Epithelial cell of esophagus (primary cell): ENCODE measurements at places on chromosomes 6 and 20.

- no peak for DNase-seq
Measured at GRCh38 chr6:132505158-132505557, 7.8 kb downstream of the STX7 start.

DNA sequence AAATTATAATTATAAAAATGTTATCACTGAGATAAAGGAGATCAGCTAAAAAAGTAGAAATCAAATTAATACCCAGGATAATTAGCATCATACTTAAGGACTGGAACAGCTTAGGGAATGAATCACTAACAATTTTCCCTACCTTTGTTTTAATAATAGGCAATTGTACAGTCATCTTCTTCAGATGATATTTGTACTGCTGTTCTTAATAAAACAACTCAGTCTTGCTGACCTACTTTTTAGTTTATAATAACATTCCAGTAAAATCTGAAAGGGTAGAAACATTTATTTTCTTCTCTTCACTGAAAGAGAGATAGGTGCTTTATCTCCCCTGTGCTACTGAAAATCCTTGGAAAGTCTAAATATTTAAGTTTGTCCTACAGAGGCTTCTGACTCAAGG is 271.2 kb upstream of the THEMIS start:
- DNase-seq = no peak

DNA sequence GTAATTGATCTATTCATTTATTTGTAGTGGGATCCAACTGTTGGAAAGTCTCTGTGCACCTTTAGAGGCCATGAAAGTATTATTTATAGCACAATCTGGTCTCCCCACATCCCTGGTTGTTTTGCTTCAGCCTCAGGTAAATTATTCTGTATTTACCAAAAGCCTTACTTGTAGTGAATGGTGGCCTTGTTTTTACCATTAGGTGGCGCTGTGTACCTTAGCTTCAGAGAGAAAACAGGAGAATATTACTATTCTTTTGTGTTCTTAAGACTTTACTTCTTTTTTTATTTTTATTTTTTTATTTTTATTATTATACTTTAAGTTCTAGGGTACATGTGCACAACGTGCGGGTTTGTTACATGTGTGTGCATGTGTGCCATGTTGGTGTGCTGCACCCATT is 23.7 kb downstream of the PEX7 start:
- peak; percentile 75 for DNase-seq

DNA sequence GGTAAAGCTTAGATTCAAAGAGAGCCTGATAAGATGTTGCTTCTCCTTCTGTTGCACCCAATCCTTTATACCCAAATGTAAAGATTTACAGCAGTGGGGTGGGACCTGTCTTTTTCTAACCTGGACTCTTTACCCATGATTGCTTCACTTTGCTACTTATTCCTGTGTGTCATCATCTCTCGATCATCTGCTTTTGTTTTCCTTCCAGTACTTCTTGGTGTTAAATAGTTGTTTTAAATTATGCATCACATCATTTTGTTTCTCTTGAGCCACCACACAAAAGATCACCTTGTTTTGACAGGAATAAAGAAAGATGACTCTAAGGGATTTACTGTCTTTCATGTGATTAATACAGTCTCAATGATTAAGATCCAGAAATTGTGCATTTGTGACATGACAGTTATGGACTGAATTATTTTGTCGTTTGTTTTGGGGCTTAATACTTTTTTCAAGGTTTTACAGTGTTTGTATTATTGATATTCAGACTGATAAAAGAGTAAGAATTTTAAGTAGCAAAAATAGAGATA is 123.1 kb downstream of the CDKAL1 start:
- peak; percentile 59 for DNase-seq

- no peak for DNase-seq
Measured at GRCh38 chr6:134266776-134267175, 51.1 kb downstream of the SGK1 start.

DNA sequence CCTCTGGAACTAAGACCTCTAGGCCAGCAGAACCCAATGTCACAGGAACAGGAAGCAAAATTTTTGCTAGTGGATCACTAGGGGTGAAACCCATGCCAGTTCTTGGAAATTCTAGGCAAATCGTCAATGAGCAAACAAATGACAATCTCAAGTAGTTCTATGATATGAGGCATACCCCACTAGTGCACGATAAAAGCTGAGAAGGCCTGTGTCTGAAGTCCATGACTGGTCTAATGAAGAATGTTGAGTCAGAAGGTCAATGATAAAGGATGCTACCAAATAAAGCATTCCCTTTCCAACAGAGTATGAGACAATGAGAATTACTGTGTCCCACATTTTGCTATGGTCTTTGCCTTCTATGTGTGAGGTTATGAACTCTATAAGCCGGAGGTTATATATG is 149.4 kb upstream of the NOX3 start:
- DNase-seq = no peak

- no peak for DNase-seq
Measured at GRCh38 chr20:36063916-36064657, 90.5 kb upstream of the EPB41L1 start.

DNA sequence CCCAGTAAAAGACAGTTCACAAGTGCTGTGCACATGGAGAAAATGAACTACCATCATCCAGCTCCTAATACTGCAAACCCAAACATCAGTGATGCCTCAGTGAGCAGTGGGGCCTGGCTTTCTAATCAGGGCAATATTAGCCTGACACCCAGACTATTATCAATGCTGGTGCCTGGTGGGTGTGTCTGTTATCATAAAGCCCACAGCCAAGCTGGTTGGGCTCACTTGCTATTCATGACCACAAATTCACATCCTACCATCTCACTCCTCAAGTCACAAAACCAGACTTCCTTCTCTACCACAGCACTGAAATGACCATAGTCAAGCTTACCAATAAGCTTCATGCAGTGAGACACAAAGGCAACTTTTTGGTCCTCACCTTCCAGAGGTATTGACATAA is 180.8 kb upstream of the PLN start:
- no peak for DNase-seq

- no peak for DNase-seq
Measured at GRCh38 chr6:169167581-169168301, 85.9 kb downstream of the THBS2 start.

DNA sequence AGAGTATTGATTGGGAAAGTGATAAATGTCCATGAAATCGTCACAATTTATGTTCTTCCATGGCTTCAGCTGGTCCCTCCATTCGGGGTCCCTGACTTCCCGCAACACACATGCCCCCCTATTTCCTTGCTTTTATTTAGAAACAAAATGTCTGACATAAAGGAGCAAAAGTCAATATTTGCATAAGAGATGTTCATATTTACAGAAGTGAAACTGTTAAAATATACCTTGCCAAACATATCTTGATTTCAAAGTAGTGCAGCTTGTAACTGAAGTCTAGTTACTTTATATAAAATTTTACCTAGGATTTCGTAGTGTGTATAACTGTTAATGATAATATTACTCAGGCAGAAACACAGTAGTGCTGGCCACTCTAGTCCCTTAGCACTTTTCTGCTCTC is 548.9 kb upstream of the ADGRB3 start:
- no peak for DNase-seq

GRCh38 chr6:14616656-14617055 is 499.1 kb downstream of the CD83 start:
- DNase-seq = no peak

- DNase-seq = no peak
Measured at GRCh38 chr6:52394251-52394666, 25.9 kb upstream of the EFHC1 start.

- no peak for DNase-seq
Measured at GRCh38 chr6:132236744-132237143, 164.5 kb downstream of the MOXD1 start.

DNA sequence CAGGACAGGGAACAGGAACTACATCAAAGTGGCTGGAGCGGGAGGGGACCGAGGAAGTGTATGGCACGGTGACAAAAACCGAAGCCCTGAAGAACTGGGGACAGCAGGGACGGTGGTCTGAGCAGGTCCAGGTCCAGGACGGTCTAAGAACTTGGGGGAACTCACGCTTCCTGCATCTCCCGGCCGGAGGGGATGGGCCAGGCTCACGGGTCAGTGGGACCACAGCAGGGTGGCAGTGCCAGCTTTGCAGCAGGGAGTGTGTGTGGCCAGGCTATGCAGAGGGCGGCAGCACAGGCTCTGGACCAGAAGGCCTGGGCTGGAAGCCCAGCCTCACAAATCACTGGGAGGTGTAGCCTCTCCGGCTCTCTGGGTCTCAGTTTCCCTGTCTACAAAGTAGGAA is 123.8 kb downstream of the BMP7 start:
- no peak for DNase-seq

- no peak for DNase-seq
Measured at GRCh38 chr6:169384291-169384690, 130.6 kb upstream of the THBS2 start.

GRCh38 chr6:141580131-141580530 is 552.6 kb upstream of the GJE1 start:
- DNase-seq = no peak

DNA sequence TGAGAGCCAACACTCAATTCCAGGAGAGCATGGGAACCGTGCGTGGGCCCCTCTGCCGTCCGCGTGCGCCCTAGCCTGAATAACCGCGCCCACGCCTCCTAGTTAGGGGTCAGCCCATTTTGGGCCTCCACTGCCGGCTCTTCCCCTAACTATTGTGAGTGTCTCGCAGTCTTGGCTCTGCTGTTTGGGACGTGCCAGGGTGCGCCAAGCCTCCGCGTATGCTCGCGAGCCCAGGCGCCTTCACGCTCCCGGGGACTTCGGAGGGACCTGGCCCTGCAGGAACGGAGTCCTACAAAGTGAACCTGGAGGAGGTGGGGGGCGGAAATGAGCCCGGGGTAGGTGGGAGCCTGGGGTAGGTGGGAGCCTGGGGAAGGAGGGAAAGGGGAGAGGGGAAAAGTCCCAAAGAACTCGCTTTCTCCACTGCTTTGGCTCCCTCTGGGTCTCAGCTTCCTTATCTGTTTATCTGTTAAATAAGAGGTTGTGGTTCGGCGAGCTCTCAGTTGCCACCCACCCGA is 873 bp upstream of the GCM2 start:
- DNase-seq = no peak

- DNase-seq = no peak
Measured at GRCh38 chr6:51141080-51141479, 322.4 kb downstream of the TFAP2B start.

DNA sequence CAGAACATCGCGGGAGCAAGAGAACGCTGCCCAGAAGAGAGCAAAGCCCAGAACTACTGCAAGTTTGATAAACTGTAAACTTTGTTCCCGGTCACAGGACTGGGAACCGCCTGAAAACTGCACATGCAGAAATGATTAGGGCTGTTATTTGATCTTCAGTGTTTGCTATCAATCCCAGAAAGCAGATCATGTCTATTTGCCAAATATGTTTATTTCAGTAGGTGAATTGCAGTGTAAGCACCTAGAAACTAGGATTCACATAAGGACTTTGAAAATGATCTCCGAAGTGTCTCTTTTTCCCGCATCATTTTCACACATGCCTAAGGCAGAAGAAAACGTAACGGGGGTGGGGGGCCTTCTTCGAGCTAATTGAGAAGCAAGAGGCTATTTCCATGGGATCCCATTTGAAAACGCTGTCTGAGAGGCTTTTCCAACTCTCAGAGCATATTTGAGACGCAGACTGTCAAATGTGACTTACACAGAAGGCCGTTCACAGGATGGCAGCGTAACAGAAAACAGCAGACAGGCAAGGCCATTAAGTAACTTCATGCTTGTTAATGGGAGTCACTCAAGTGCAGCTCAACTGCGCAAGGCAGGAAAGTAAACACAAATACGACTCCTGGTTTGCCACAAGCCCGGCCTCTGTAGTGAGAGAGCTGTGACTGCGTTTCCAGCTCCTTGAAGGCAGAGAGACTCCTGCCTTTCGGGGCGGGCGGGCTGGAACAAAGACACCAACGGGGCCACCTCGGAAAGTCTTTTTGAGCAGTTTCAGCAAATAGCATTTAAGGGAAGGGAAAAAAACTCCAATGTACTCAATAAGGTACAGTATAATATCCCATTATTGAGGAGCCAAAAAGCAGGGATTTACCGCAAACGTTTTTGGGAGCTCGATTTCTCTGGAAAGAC is 144.7 kb upstream of the ZNF217 start:
- peak; percentile 97 for DNase-seq

GRCh38 chr20:49781676-49782075 is 31.0 kb upstream of the SLC9A8 start:
- DNase-seq = no peak

DNA sequence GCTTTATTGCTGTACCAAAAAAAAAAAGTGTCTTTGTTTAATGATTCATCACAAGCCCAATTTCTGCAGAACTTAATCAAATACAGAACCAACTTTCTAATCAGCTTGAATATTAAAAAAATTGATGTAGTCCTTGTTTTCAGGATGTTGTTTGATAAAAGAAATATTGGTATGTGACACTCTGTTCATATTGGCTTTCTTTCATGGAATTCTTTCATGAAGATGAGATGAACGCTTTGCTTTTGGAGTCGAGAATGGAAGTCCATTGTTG is 184.3 kb downstream of the ZNF217 start:
- DNase-seq = no peak

- no peak for DNase-seq
Measured at GRCh38 chr6:26051665-26052310, 35.4 kb upstream of the HFE start.

DNA sequence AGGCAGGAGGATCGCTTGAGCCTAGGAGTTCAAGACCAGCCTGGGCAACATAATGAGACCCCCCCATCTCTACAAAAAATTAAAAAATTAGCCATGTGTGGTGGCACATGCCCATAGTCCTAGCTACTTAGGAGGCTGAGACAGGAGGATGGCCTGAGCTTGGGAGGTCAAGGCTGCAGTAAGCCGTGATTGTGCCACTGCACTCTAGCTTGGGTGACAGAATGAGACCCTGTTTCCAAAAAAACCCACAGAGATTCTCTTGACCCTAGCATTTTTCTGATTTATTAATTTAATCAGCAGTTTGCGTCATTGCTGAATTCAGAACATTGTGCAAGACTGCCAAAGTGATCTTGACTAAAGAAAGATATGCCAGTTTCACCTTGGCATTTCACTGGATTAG is 36.8 kb downstream of the KDM1B start:
- DNase-seq = no peak

DNA sequence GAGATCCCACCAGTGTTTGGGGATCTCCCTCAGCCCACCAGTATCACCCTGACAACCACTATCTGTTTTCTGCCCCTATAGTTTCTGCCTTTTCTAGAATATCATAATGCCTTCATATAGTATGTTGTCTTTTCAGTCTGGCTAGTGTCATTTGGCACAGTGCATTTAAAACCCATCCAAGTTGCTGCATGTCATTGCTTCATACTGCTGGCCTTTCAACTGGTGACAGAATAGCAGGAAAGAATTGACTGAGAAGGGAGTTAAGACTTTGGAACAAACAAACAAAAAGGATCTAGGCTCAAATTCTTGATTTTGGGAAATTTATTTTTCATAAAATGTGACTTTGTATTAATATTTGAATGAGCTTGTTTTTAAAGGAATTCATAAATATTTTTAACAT is 4.5 kb downstream of the LMBRD1 start:
- DNase-seq = no peak

GRCh38 chr6:49264496-49264895 is 198.6 kb downstream of the MMUT start:
- no peak for DNase-seq

GRCh38 chr20:47620808-47621805 is 119.4 kb downstream of the NCOA3 start:
- DNase-seq = peak; percentile 67
